Activated T-helper 1 cell treated with anti-CD3 and anti-CD28 coated beads, Interleukin-2, amount 50 U/mL, for 16 hours (primary cell): ENCODE measurements at places on chromosomes 16 and 17.

DNA sequence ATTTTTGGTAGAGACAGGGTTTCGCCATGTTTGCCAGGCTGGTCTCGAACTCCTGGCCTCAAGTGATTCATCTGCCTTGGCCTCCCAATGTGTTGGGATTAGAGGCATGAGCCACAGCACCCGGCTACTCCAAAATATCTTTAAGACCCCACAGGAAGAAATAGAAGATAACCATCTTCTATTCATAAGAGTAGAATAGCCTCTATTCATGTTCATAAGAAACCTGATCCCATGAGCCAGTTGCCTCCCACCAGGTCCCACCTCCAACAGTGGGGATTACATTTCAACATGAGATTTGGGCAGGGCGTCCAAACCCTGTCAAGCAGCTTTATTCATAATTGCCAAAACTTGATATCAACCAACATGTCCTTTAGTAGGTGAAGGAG lies 13.9 kb upstream of the TMC7 start:
- DNase-seq, result no peak

- DNase-seq, result no peak
Observed at GRCh38 chr17:4509401-4509800, 10.7 kb downstream of the SPNS2 start.

- no peak for DNase-seq
Observed at GRCh38 chr17:62911114-62911513, 54.9 kb upstream of the TANC2 start.

- no peak for DNase-seq
Observed at GRCh38 chr16:75175074-75175473, 26.8 kb downstream of the ZFP1 start.

DNA sequence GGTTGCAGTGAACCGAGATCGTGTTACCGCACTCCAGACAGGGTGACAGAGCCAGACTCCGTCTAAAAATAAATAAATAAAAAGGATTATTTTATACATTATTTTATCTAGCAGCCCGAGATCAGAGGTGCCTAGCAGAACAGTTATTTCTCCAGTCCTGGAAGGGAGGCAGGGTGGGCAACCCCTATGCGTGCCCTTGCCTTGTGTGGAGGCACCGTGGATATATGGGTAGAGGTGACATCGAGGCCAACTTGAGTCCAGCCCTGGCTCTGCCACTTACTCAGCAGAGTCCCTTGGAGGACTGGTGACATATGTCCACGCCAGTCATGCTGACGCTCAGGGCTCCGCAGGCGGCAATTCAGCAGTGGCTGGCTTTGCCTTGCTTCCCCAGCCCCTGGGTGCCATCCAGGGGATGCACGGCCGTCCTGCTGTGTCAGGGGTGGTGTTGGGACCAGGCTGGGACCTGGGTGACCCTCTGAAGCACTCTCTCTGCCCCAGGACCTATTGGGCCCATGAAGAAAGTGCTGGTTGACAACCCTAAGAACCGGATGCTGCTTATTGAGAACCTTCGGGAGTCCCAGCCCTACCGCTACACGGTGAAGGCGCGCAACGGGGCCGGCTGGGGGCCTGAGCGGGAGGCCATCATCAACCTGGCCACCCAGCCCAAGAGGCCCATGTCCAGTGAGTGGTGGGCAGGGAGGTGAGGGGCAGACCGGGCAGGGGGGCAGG lies 13.2 kb downstream of the GALK1 start:
- DNase-seq, result no peak

DNA sequence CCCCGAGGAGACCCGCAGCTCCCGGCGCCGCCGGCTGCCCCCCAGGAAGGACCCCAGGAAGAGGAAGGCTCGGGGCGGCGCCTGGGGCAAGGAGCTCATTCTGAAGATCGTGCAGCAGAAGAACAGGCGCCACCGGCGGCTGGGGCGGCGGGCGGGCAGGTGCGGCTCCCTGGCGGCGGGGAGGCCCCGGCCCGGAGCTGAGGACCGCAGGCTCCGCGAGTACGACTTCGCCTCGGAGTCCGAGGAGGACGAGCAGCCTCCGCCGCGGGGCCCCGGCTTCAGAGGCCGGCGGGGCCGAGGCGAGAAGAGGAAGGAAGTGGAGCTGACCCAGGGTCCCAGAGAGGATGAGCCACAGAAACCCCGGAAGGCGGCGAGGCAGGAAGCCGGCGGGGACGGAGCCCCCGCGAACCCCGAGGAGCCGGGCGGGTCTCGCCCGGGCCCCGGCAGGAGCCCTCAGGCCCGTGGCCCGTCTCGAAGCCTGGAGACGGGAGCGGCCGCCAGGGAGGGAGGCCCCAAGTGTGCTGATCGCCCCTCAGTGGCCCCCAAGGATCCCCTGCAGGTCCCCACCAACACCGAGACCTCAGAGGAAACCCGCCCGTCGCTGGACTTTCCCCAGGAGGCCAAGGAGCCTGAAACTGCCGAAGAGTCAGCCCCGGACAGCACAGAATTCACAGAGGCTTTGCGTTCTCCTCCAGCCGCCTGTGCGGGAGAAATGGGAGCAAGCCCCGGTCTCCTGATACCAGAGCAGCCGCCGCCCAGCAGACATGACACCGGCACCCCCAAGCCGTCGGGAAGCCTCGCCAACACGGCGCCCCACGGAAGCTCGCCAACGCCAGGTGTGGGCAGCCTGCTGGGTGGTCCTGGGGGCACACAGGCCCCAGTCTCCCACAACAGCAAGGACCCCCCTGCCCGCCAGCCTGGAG lies 22.3 kb upstream of the ZFPM1 start:
- peak; percentile 16 for DNase-seq

- DNase-seq, result no peak
Observed at GRCh38 chr17:32269377-32269776, 3.7 kb downstream of the RHBDL3 start.

DNA sequence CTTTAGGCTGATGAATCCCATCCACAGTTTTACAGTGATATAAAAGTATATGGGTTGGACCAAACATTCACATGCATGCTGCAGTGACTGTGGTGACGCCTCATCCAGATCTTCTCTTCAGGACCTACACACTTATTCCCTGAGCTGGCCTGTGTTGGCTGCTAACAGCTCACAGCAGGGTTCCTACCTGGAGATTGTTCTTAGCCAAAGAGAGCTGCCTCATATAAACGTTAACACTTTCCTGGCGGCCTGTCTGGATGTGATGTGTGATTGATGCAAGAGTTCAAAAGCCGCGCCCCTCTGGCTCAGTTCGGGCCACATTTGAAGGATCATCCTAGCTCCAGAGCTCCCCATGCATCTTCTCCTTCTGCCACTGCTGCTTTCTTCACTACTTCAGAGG lies 93.0 kb upstream of the NETO2 start:
- no peak for DNase-seq

- no peak for DNase-seq
Observed at GRCh38 chr17:36608794-36609497, 7.6 kb downstream of the MRM1 start.

- DNase-seq, result no peak
Observed at GRCh38 chr17:57874434-57875289, 24.8 kb upstream of the MRPS23 start.

DNA sequence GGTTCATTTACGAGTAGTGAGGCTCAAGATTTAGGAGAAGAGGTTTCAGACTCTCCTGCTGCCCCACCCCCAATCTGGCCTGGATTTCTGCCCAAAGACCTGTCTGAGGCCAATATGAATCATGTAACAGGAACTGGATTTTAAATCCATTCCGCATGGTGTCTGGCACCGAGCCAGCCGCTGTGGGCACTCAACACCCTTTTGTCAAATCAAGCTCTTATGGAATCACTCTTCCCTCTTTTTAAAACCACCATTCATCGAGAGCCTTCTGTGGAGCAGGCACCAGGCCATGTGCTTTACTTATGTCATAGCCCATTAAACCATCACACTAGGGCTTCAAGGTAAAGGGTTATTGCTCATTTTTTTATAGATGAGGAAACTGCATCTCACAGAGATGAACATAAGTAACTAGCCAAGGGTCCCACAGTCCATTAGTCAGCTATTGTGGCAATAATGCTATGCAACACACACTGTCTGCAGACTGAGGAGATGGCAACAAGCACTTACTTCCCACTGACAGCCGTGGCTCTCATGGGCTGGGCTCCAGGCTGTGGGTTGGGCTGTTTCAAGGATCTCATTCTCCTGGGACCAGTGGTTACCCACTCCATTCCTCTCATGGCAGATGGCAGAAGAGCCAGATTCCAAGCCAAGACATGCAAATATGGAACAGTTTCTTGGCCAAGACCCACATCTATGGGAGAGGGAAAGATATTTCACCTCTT lies 93.6 kb downstream of the WSCD1 start:
- no peak for DNase-seq

DNA sequence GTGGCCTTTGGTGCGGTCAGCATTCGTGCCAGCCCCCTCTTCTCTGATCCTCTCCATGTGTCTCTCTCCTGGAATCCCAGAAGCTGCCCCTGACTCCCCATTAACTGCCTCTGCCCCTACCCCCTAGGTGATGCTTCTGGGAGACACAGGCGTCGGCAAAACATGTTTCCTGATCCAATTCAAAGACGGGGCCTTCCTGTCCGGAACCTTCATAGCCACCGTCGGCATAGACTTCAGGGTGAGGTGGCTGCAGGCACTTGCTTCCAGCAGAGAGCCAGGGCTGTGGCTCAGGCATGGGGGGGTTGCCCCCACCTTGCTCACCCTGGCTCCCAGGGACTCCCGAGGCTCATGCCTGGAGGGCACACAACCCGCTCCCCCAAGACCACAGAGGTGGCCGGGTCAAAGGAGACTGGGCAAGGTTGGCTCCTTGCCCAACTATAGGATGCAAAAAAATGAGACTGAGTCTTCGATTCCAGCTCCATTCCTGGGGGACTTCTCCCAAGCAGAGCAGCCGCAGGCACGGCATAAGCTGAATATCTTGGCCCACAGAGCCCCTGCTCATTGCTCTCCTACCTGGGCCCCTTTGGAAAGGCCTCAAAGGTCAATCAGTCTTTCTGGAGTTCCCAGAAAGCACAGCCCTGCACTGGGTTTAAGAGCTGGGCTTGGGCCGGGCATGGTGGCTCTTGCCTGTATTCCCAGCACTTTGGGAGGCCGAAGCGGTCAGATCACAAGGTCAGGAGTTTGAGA lies 3.8 kb downstream of the RAB37 start:
- no peak for DNase-seq

GRCh38 chr16:88378836-88379693 lies 3.7 kb upstream of the ZNF469 start:
- DNase-seq, result no peak

DNA sequence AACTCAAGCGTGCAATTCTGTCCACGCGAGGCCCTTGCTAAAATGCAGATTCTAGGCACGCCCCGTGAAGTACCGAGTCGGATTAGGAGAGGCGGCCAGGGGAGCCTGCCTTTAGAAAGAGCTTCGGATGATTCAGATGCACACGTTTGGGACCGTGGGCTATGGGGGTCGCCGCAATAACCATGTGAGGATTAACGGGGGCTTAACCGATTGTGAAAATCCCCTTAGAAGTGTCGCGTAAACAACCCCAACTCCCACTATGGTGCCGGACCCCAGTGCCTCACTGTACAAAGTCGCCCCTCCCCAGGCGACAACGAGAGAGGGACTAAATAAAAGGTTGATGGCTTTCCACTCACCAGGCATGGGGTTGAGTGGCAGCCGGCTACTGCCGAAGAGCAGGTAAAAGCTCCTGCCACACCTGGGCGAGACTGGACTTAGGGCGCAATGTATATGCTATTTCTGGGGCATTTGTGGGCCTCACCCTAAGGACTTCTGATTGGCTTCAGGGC lies 635 bp upstream of the SP2 start:
- DNase-seq, result peak; percentile 3

- DNase-seq, result no peak
Observed at GRCh38 chr17:51046046-51046445, 74.6 kb downstream of the SPAG9 start.

- DNase-seq, result no peak
Observed at GRCh38 chr16:80323187-80323807, 217.5 kb upstream of the DYNLRB2 start.

GRCh38 chr17:72158895-72159885 lies 38.4 kb downstream of the SOX9 start:
- no peak for DNase-seq

DNA sequence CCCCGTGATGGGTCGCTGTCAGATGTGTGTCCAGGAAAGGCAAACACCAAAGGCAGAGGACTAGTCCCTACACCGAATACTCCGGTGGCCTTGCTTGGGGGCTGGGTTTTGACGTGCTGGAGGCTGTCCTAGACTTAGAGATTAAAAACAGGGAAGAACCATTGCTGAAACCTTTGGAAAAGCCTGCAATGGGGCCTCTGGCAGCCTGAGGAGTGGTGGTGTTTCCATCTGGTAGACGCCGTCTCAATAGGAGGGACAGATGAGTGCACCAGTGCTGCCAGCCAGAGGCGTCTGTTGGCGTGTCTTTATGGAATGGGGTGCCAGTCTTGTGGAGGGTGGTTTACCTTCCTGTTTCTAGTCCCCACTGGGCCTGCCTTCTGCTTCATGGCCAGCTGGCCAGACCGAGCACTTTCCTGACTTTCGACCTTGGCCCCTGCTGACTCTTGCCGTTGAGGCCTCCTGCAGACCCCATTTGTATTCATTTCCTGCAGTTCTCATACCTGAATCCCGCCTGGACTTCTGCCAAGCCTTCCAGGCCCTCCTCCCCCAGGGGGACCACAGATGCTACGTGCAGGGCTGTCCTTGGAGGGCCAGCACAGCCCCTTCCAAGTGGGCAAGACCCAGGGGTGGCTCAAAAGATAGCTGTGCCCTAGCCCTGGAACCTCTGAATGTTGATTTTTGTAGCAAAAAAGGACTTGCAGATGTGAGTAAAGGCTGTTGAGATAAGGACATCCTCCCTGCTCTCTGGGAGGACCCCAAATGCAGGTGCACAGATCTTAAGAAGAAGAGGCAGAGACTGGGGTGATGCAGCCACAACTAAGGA lies 1.9 kb upstream of the DNASE1 start:
- no peak for DNase-seq

- DNase-seq, result no peak
Observed at GRCh38 chr17:57234739-57235092, 21.6 kb upstream of the MSI2 start.

DNA sequence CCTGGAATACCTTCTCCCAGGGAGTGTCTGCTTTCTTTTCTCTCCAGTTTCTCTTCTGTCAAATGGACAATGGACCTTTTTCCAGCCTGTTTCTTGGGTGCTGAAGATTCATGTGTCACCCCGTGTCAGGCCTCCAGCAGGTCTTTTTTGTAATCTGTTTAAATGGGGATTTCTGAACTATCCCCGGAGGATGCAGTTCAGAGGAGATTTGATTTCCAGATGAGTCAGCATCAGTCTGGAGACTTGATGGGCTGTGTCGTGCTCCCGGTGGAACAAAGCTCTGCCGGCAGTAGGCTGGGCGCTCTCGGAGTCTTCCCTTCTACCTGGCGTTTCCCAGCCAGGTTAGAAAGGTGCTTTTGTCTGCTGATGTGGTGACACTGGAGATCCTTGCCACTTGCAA lies 440.6 kb downstream of the HS3ST3B1 start:
- no peak for DNase-seq

DNA sequence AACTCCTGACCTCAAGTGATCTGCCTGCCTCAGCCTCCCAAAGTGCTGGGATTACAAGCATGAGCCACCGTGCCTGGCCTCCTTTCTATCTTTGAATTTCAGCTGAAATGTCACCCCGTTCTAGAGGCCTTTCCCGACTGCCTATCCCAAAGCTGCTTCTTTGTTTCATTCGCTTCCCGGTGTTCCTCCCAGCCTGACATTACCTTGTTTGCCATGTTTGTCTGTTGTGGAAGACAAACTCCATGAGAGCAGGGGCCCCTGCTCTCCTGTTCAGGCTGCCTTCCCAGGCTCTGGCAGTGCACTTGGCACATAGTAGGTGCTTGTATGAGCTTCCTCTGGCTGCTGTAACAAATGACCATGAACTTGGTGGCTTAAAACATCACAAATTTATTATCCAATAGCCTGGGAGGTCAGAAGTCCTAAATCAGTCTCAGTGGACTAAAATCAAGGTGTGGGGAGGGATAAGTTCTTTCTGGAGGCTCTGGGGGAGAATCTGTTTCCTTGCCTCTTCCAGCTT lies 2.6 kb upstream of the CCL22 start:
- no peak for DNase-seq
